ENCODE measurements at places on chromosomes 16 and 17.

DNA sequence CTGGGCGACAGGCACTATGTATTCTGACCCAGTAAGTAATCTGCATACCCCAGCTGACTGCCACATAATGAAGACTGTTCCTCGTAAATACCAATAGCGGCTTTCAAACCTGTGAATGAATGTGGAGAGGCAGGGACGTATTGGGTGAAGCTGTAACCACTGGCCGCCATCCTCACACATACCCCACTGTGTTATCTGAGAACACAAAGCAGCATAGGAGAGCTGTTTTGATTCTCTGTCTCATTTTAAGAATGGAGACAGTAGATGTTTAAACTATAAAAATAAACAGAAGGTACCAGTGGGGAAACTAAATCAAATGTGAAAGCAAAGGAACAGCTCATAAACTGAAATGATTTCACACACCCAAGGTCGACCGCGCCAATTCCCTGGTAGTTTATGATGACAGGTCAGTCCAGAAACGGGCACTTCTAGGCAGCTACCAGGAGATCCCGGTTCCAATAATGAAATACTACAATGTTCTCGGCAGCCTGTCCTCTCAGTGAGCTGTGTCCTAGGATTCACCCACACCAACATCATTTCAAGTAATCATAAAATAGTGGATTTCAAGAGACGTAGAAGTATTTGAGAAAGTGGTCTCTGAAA is 109.7 kb downstream of the ADCY9 start:
- DNase-seq: no peak

GRCh38 chr16:78609402-78610274 is 510.2 kb downstream of the WWOX start:
- DNase-seq: no peak

DNA sequence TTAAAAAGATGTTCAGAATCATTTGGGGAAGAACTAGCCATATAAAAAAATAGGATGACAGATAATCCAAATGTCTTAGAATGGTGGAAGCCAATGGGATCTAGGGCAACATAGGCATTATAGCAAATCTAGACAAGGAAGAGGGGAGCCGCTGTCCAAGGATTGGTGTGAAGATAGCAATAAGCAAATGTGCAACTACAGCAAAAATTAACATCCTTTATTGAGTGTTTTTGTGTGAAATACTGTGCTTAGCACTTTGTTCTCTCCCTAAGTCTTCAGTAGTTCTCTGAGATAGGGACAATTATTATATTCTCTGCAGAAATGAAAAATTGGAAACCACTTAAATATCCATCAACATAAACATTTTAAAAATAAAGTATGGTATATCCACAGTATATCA is 177.0 kb downstream of the PHKB start:
- DNase-seq: no peak

GRCh38 chr17:9648521-9649110 is 3.3 kb downstream of the USP43 start:
- no peak for DNase-seq

DNA sequence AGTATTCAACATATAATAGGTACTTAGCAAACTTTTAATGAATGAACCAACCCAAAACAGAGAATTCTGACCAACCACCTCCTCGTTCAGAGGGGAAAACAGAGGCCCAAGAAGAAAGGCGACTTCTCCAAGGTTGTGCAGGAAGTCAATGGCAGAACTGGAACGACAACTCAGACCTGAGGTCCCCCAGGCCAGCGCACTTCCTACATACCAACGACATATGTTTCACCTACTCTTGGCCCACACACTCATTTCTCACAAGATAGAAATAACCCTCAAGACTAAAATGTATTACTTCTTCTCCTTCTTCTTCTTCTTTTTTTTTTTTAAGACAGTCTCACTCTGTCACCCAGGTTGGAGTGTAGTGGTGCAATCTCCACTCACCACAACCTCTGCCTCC is 14.4 kb downstream of the CHCT1 start:
- DNase-seq: no peak

- DNase-seq: no peak
Measured at GRCh38 chr17:42702446-42702845, 20.1 kb downstream of the CNTNAP1 start.

DNA sequence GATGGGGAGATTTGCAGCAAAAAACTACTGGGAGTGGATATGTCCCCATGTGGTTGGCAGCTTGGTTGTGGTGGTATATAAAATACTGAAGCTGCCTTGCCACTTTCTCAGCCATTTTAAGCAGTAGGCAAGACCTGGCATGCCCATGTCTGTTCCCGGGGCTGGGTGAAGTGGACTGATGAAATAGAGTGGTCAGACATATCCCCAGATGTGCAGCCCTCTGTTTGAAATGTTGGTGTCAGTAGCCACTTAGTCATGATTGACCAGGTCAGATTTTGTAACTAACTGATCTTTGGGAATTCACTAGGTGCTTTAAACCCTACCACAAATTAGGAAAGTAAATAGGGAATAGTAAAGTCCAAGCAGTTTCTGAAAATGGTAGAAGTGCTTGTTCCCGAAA is 151.6 kb downstream of the PHKB start:
- no peak for DNase-seq

DNA sequence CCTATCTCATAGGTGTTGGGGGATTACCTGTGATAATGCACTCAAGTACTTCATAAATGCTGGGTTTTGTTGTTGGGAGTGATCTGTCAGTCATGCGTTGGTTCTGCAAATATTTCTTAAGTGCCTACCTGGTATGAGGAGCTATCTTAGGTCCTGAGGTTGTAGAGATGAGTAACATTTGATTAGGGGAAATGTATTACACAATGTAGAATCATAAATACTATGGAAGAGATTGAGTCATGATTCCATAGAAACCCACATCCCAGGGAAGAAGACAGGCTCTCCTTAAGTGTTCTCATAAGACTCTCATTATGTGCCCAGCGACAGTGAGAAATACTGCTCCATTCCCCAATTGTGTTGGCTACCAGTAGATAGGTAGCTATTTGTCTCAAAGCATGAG is 240.1 kb downstream of the FTO start:
- DNase-seq: no peak

DNA sequence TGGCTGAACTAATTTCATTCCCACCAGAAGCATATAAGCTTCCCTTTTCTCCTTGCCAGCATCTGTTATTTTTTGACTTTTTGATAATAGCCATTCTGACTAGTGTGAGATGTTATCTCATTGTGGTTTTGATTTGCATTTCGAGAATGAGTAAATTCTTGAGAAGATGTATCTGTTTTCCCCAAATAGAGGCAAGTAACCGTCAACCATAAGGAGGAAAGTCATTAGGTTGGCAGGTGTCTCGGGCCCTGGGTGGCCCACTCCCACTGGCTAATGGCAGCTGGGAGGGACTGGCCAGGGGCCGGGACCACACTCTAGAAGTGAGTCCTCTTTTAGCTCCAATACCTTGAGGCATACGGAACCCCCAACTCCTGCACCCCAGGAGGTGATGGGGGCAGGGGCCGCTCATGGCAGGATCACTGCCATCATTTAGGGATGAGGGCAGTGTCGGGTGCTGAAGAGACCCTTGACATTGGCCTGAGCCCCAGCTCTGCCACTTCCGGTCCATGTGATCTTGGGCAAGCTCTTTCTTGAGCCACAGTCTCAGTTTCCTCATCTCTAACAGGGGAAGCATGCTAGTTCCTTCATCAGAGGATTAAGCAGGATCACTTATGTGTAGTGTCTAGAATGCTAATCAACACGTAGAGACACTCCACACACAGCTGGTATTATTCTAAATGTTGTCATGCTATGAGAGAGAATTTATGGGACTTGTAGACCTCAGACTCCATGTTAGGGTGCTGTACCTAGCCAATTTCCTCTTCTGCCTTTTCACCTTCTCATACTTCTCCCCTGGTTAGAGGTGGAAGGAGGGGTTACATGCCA is 44.3 kb downstream of the RGS9 start:
- DNase-seq: no peak

GRCh38 chr16:84566545-84567257 is 51.2 kb downstream of the COTL1 start:
- DNase-seq: no peak

GRCh38 chr16:64498363-64498762 is 623.5 kb downstream of the CDH11 start:
- no peak for DNase-seq

DNA sequence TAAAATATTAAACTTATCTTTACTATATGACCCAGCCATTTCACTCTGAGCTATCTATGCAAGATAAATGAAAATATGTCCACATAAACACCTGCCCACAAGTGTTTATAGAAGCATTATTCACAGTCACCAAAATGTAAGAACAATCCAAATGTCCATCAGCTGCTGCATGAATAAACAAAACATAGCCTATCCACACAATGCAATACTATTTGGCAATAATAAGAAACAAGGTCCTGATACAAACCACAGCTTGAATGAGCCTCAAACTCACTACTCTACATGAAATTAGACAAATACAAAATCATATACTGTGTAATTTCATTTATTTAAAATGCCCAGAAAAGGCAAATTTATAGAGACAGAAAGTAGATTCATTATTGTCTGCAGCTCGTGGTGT is 355.1 kb downstream of the CDH8 start:
- DNase-seq: no peak

GRCh38 chr17:41734139-41734948 is at the start of gene HAP1:
HAP1 (minus strand) TSS chr17:41734643; CDS start chr17:41734634, 9 bp downstream.
- DNase-seq: peak; percentile 87

DNA sequence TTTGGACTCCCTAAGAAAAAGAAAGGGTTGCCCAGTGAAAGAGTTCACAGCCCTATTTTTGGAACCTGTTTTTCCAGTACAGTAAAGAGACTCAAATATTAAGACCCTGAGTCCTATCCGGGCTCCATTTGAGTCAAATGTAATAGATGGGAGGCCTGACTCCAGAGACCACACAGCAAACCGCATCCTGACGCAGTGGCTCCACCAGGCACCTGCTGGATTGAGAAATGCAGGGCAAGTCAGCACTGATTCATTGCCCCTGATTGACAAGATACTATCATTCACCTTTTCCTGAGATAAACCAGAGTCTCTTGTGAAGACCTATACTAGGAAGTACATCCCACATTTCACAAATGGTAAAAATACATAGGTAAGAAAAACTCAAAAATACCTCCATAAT is 715.7 kb upstream of the SOX9 start:
- DNase-seq: no peak

DNA sequence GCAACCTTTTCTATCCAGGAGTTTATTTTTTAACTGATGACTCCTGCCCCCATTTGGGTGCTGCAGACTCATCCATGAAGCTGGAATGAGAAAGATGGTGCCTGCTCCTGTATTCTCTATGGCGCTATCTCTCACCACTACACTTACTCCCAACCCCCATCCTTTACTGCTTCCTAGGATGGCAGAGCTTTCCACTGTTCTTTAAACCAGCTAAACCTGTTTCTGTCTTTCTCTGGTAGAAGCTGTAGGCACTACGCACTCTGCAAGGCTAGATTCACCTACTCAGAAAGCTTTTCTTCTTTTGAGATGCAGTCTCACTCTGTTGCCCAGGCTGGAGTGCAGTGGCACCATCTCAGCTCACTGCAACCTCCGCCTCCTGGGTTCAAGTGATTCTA is 47.0 kb downstream of the ADAMTS18 start:
- peak; percentile 38 for DNase-seq

GRCh38 chr16:21166561-21166961 is 8.1 kb downstream of the LDAF1 start:
- DNase-seq: peak; percentile 43

- DNase-seq: no peak
Measured at GRCh38 chr16:85902366-85903155, 3.6 kb downstream of the IRF8 start.

- DNase-seq: peak; percentile 51
Measured at GRCh38 chr17:68777243-68777855, 176.2 kb upstream of the FAM20A start.

DNA sequence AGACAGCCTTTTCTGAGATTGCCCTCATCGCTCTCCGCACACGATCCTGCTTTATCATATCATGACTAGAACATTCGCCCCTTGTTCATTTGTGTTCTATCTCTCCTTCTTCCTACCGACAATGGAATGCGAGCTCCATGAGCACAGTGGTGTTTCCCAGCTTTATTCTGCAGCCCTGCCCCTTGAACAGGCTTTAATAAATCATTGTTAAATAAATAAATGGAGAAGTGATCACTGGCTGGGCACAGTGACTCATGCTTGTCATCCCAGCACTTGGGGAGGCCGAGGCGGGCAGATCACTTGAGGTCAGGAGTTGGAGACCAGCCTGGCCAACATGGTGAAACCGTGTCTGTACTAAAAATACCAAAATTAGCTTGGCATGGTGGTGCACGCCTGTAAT is 1063.3 kb upstream of the EEF2KMT start:
- DNase-seq: no peak

DNA sequence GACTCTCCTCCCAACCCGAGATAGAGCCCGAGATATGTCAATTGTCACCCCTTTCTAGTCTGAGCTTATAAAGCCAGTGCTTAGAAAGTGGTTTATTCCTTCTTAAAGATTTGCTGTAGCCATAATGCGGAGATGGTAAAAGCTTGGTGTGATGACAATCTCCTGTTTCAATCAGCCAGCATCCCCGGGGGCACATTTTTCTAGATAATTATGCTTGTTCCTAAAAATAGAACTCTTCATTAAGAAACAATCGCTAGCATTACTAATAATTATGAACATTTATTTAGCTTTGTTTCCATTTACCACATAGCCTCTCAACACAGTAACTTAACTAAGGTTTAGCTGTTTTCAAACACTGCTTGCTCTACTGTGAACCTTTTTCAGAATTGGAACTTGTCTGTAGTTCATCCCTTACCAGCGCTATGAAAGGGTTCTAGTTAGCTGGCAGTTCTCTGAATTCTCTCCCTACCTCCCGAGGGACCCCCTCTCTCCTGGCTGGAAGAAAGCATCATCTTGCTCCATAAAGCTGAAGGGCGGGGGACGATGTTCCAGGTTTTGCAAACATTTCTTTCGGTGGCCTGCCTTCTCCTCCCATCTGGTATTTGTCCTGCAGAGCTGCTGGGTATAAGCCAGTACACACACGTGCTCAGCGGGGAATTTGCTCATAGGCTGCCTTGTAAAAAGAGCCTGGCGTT is 922 bp upstream of the MRPL58 start:
- DNase-seq: peak; percentile 39

DNA sequence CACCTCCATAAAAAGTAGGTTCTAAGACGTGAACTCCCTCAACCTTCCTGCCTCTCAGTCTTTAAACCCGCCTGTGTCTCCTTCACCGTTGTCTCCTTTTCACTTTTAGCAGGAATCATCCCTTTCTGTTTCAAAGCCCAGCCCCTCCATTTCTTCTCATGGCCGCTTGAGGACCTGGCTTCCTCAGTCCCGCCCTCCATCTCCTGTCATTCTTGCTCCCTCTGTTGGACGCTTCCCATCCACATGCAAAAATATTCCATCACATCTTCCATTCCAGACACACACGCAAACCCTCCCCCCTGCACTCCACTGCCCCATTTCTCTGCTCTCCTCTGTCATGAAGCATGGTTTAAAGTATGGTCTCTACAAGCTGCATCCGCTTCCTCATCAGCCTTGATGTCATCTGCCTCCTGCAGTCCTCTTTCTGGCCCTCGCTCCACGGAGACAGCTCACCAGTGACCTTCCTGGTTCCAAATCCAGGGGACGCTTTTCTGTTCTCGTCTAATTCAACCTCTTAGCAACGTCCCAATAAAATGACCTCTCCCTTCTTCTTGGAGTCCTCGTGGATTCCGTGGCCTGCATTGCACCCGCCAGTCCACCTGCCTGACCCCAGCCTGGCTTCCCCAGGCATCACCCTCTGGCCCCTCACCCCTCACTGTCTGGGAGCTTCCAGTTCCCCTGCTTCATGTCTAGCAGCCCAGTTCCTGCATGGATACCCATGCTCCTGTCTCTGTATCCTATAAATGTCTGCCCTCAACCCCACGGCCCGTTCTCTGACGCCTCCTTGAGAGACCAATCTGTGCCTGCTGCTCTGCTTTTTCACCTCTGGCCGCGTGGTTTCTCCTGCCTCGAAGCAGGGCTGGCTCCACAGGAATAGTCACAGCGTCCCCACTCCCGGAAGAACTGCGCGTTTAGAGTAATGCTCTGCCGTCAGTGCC is 26.2 kb downstream of the ANKRD40 start:
- peak; percentile 55 for DNase-seq

Measured in iPS-NIHi11 (cell line).